H9 (cell line): ENCODE measurements at places on chromosomes 3 and 15.

GRCh38 chr3:152157337-152157736 lies 111.4 kb upstream of the MBNL1 start:
- no peak for DNase-seq

GRCh38 chr3:45746165-45746776 lies 50.1 kb downstream of the SLC6A20 start:
- DNase-seq, result no peak

DNA sequence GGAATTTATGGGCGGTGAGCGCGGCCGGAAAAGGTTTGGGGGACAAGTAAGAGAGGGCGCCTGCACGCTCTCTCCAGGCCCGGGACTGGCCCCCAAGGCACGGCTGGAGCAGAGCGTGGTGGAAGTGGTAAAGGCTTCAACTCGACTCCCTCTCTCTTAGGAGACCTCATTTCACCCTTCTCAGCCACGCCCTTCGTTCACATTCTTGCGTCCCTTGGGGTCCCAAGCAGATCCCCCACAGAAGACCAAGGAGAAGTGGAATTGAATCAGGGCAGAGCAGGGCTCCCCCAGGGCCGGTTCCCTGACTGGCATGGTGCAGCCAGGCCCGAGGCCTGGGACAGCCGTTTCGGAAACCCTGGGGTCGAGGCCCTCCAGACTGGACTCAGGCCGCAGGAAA lies 75.4 kb upstream of the POLG start:
- no peak for DNase-seq

DNA sequence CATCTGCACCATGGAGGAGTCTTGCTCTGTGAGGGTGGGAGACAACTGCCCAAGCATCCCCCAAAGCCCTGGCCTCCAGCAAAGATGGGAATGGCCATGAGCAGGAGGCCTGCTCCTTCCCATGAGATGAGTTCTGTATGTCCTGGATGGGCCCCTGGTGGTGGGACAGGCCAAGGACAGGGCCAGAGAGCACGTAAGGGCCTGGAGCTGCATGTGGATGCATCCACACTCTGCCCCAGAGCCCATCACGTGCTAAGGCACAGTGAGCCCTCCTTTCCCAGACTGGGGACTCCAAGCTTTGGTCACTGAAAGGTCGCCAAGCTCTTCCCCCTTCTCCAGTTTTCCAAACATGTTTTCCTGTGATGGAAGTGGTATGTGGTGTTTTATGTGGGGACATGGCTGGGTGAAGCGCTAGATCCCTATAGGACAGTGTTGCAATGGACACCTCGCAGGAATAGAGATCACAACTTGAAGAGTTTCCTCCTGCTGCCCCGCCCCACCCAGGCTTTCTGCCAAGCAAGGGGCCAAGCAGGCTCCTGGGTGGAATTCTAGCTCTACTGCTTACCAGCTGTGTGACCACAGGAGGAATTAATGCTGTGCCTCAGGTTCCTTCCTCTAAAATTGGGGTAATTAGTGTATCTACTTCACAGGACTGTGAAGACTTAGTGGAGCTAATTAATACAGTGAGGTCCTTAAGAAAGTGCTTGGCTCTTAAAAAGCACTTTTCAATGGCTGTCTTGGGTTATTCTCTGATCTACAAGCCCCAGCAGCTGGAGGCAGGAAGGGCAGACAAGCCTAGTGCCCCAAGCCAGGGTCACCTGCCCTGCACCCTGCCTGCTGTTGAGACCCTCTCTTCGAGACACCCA lies 106.4 kb upstream of the RPL32 start:
- DNase-seq, result peak; percentile 45

DNA sequence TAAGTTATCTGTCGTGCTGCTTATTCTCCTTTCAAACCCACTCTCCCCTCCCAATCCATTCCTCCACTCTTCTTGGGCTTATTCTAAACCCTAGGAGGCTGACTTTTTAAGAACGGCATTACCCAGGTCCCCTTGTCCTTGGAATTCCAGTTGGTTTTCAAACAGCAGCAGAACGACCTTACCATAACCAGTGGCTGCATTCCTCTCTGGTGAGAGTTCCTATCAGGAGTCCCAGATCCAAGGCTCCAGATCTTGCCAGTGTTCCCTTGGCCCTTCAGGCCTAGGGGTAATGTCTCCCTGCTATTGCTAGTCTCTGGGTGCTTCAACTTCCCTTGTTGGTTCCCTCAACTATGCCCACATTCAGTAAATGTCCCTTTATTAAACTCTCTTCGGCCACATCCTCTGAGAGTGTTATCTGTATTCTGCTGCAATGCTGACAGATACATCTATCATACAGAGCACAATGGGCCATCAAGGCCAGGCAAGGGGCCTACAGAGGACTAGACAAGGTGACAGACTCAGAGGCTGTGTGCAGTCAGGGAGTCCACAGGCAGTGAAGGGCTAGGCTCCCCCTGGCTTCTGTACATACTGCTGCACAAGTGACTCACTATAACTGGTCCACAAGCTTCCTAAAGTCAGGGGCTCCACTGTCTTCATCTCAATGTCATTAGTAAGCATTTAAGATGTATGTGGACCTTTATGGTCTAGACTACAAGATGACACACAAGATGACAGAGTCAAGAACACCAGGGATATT lies 10.1 kb downstream of the LYSMD2 start:
- DNase-seq, result no peak

DNA sequence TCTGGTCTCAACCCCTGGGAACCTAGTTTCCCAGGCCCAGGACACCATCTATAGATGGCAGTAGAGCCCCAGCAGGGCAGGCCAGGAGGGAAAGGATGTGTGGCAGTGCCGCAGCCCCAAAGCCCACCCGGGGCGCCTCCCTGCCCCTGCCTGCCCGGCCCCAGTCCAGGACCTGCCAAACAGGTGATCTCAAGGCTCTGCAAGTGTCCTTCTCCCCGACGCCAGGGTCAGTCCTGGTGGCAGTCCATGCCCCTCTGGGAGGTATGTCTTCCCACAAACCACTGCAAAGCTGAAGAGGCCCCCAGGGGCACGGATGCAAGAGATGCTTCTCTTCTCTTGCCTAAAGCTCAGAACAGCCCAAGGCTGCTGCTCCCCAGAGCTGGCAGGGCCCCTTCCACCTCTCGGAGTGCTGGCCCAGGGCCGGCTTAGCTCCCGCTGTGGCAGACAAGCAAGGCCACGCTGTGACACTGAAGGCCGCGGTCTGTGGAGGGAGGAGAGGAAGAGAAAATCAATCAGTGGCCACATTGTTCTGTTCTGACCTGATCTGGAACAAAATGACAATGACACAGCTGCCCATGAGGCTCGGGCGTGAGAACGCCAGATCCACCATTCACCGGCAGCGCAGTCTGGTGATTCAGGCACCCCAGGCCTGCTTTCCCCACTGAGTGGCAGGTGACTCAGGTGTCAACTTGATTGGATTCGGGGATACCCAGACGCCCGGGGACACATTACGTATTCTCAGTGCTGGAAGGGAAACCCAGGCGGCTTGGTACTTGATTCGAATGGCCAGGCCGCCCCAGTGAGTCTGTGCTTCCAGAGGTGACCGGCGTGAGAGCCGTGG lies 34.0 kb downstream of the KLHL25 start:
- no peak for DNase-seq

DNA sequence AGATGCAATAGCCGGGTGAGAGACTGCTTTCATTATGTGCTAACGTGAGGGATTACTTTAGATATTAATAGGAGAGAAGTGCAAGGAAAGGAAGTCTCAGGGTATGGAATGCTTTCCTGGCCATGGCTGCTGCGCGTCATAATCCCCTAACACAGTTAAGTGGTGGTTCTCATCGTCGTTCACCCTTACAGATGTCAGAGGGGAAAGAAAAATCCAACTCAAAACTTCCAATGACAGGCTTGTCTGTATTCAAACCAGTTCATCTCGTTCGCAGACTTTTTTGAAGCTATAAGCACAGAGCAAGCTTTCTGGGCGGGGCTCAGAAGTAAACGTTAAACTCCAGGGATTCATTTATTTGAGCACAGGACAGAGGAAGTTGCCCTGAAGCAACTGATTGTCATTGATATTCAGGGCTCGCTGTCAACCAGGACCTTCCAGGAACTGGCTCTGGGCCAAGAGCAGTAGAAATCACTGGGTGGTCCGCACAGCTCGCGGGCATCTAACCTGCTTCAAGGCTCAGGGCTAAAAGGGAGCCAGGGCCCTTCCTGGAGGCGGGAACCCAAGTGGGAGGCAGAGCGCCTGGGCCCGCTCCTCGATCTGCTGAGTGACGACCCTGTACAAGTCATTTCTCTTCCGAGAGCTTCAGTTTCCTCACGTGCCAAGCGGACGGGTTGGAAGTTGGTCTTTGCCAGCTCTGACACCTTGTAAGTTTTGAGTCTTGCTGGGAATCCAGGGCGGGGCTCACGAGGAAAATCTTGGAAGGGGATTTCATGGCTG lies 1.1 kb upstream of the LPP start:
- DNase-seq, result peak; percentile 77

DNA sequence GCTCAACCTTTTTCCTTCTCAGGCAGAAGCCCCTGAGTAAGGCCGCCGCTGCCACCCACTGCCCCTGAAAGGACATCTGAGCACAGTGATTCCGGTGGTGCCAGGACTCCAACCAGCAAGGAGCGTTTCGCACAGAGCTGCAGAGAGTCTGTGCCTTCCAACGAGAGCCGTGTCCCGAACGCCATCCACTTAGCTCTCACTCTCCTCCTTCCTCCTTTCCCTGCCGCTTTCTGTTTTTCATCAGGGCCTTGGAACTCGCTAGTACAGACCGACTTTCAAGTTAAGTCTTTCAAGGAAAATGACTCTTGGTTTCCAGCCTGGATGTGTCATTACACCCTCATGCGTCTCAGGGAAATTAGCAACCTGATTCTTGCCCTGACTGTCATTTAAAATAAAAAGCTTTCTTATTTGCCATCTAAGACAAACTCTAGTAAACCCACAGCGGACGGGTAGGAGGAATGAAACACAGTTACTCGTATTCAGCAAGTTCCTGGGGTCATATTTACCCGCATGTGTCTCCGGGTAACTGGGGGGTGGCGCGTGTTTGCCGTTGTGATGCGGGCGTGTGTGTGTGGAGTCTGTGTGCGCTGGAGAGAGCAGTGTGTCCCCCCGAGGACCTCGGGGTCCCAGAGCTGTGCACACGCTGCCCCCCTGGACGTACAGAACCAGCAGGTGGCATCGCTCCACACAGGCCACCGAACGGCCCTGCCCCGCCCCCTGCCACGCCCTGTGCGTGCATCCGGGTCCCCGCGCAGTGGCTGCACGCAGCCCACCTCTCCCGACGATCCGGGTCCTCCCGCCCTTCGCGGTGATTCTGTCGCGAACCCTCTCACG lies 30.4 kb upstream of the ALDH1A3 start:
- no peak for DNase-seq

- no peak for DNase-seq
Observed at GRCh38 chr15:52006702-52007340, 12.2 kb upstream of the MAPK6 start.

DNA sequence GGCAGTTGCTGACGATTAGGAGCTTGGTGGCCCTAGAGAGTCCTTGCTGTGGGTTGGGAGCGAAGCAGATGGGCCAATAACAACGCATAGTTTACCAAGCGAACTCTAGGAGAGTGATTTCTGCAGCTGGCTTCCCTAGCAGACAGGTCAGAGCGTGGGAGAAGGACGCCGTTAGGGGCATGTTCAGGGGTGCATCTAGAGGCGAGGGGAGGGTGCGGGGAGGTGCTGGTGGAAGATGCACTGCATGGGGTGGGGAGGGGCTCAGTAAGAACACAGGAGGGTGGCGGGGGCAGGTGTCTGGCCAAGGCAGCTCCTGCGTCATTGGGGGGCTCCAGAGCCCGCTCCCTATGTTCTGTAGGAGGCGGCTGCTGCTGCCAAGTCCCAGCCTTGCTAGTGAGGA lies 8.9 kb downstream of the APBA2 start:
- DNase-seq, result no peak

GRCh38 chr3:180989291-180990163 lies at the start of gene DNAJC19:
TSS of gene DNAJC19 (minus strand) at chr3:180989736. CDS start at chr3:180989602, 134 bp downstream.
- DNase-seq, result peak; percentile 98

GRCh38 chr3:194089357-194090177 lies 46.4 kb upstream of the HES1 start:
- DNase-seq, result peak; percentile 56

- no peak for DNase-seq
Observed at GRCh38 chr15:93771196-93772030, 459.9 kb upstream of the MCTP2 start.

DNA sequence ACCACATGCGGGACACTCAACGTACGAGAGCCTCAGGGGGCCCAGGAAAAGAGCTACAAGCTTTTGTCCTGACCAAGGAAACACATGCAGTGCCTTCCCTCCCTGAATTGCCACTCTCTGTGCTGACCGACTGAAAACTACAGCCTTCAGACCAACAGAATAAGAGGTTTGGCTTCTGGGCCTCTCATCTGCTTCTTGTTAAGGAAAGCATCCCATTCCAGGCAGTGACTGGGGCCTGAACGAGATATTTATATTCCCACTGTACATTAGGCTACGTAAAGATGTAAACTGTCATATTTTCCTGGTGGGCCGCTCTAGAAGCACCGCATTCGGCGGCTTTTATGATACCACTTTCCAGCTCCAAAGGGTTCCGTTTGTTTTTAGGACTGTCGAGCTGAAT lies 208.9 kb upstream of the TPM1 start:
- no peak for DNase-seq

DNA sequence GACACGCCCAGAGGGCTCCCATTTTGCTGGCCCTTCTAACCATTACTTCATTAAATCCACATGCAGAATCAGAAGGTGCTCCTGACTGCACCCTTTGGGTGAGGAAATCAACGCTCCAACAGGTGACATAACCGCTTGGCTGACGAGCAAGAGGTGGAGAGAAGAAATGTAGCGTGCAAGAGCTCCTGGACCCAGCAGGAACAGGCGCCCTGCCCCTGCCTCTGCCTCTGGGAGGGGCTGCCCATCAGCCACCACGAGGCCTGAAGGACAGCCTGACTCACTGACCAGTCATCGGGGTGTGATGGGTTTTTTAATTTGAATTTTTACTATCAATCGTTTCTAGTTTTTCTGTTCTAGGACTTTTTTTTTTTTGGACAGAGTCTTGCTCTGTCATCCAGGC lies 218.2 kb downstream of the ADAMTS17 start:
- no peak for DNase-seq

DNA sequence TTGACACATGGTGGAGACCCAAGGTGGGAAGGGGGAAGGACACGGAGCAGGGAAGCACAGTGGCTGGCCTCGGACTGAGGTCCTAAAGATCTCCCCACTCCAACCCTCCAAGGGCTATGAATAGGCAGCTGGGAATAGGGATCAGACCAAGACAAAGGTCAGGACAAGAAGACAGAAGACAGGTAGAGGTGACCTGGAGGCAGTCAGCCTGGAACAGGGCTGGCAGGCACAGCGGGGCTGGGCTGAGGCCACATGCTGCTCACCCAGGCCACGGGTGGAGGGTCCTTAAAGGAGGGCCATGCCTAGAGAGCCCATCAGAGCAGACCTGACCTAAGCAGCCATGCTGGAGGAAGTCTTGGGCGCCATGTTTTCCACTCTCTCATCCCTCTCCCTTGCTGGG lies 2.7 kb upstream of the PLA2G4D start:
- DNase-seq, result no peak

GRCh38 chr15:31561156-31561555 lies 234.5 kb downstream of the KLF13 start:
- no peak for DNase-seq

GRCh38 chr15:33494306-33494705 lies 183.5 kb downstream of the RYR3 start:
- DNase-seq, result no peak
